H54 (cell line): ENCODE measurements at places on chromosomes 3 and 15.

- no peak for DNase-seq
Observed at GRCh38 chr3:17865631-17866030, 123.2 kb upstream of the TBC1D5 start.

DNA sequence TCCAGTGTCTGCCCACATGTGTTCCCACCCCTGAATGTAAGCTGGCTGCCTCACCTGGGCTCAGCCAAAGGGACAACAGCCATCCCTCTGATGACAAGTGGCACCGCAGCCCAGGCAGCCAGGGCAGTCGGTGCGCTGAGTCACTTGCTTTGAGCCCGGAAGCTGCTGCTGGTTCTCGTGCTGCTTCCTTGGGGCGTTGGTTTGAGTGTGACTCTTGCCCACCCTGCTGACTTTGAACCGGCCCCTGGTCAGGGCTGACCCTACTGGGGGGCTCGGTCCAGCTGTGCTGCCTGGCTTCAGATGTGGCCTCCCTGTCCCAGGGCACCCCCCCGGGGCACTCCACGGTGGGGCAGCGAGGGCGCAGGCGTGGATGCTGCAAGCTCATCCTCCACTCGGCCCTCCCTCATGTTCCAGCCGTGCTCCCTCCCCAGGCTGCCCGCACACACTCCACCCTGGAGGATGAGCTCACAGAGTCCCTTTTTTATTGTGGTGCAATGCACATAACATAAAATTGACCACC is 62.1 kb downstream of the EFCAB12 start:
- DNase-seq = no peak

GRCh38 chr3:129622226-129622874 is 15.9 kb upstream of the PLXND1 start:
- no peak for DNase-seq

- no peak for DNase-seq
Observed at GRCh38 chr15:101657968-101658784, 6.0 kb upstream of the TM2D3 start.

- no peak for DNase-seq
Observed at GRCh38 chr3:108159865-108160264, 62.4 kb downstream of the IFT57 start.

GRCh38 chr3:17201538-17201937 is 316.8 kb downstream of the PLCL2 start:
- DNase-seq = no peak

DNA sequence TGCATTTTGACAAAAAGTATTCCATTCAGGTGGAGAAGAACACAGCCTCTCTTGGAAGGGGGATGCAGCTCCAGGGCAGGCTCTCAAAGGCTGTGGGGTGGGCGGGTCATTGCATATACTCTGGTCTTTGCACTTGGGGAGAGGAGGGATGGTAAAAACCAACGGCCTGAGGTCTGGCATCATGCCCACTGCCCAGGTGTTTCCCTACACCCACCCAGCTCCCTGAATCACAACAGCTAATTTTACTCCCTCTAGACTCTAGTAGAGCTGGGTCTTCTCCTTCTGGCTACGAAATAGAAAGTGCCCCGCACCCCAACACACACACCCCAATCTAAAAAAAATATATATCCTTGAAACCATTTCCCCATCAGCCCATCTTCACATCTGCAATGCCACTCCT is 1.0 kb downstream of the MYLK start:
- no peak for DNase-seq

- DNase-seq = no peak
Observed at GRCh38 chr3:29892976-29893554, 612.2 kb downstream of the RBMS3 start.

GRCh38 chr15:69313432-69314000 is 14.8 kb downstream of the PAQR5 start:
- DNase-seq = no peak

- DNase-seq = no peak
Observed at GRCh38 chr3:38590521-38590920, 59.0 kb downstream of the SCN5A start.

DNA sequence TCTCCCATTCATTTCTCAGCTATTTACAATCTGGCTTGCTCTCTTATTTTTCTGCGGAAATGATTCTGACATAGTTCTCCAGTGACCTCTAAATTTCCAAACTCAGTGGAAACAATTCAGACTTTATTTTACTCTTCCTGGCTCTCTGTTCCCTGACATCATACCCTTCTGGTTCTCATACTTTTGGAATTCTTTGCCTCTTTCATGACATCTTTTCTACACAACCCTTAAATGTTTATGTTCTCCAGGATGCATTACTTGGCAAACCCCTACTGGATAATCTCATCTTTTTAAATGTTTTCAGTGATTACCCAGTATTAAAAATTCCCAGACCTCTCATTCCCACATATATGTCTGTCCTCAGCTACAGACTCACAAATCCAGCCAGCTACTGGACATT is 23.9 kb upstream of the PLSCR4 start:
- DNase-seq = no peak
